ENCODE measurements at places on chromosomes 2 and 18.
A peak's percentile ranks its signal among the peaks of the same experiment; 100 is the strongest.

DNA sequence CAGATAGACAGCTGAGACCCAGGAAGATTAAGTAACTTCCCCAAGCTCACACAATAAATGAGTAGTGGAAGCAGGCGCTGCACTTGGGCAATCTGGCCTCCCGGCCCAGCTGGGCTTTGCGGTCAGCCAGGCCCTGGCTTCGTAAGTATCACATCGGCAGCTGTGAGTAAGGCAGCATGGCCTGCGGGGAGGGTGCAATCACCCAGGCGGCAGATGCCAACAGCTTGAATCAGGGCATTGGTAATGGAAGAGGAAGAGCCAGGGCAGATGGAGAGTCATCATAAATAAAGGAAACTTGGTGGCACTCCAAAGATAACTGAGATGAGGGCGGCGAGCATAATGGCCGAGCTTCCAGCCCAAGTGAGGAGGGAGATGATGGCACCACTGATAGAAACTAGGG lies 217.9 kb upstream of the PID1 start:
- no peak for DNase-seq

GRCh38 chr2:34373586-34374233 lies 774.6 kb upstream of the FAM98A start:
- DNase-seq = no peak

DNA sequence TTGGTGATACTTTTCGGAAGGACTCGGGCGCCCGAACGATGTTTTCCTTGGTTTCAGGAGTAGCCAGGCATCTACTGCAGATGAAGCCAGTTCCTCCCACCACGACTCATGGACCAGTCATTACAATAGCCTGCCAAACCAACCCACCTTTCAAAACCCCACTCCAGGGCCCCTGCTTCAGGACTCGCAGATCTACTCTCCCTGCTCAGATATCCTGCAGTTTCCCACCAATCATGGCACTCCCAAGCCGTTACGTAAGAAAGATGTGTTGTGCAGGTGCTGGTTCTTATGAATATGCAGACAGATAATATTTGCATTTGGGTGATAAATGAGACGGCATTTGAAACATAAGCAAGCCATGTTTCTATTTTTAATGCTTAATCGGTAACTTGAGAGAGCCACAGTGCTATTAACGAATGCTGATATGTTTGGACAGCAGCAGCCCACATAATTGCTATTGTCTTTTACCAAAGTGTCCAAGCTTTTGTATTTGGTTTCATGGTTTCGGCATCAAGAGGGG lies 3.5 kb upstream of the CYS1 start:
- DNase-seq = no peak

GRCh38 chr2:160257743-160258491 lies 57.8 kb upstream of the ITGB6 start:
- no peak for DNase-seq

- peak; percentile 83 for DNase-seq
Measured at GRCh38 chr2:40760071-40760666, 308.3 kb upstream of the SLC8A1 start.

- no peak for DNase-seq
Measured at GRCh38 chr2:200649724-200650123, 63.9 kb downstream of the AOX1 start.

GRCh38 chr2:105867587-105867986 lies 122.9 kb downstream of the NCK2 start:
- DNase-seq = no peak

- no peak for DNase-seq
Measured at GRCh38 chr2:20557635-20558034, 93.3 kb downstream of the HS1BP3 start.

DNA sequence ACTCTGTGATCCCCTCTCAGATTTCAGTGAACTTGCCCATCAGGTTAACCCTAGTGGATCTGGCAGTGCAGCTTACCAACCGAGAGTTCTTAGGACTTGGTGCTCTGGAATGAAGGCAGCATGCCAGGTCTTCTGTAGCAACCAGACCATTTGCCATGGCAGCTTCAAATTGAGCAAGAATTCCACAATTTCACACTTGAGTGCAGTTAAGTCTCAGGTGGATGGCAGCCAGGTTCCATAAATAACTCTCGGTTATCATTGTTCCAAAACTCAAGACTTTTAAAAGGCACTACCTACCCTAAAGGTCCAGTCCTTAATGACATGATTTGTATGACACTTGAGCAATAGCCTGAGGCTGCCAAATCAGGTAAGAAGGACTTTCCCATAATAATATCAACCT lies 48.1 kb downstream of the GALNT3 start:
- no peak for DNase-seq

DNA sequence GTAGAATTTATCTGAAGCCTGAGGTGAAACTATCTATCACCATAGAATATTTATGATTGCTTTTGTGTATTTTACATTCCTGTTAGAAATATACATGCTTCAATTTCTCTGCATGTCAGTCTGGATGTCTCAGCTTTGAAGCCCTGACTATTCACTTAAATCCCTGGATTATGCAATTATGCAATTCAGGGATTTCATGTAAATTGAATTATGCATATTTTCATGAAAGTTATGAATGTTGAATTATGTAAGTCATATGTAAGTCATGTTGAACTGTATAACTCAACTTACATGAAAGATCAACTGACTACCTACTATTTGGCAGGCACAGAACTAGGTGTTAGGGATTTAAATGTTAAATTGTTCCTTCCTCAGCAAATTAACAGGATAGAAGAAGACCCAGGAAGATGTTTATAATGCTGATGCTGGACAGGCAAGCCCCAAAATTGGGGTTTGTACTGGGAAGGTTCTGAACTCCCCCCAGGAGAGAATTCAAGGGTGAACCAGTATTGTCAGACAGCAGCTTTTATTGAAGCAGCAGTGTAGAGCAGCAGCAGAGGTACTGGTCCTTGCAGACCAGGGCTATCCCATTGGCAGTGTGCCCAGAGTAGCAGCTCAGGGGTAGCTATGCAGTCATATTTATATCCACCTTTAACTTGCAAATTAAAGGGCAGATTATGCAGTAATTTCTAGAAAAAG lies 236.5 kb downstream of the ZNF804A start:
- DNase-seq = peak; percentile 24

DNA sequence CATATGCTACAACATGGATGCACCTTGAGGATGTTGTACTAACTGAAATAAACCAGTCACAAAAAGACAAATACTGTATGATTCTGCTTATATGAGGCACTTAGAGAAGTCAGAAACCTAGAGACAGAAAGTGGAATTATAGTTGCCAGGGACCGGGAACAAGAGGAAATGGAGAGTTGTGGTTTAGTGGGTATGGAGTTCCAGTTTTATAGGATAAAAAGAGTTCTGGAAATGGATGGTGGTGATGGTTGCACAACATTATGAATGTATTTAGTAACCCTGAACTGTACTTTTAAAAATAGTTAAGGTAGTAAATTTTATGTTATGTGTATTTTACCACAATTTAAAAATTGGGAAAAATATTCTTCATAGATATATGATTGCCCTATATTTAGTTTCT lies 97.7 kb downstream of the DPP4 start:
- DNase-seq = no peak

DNA sequence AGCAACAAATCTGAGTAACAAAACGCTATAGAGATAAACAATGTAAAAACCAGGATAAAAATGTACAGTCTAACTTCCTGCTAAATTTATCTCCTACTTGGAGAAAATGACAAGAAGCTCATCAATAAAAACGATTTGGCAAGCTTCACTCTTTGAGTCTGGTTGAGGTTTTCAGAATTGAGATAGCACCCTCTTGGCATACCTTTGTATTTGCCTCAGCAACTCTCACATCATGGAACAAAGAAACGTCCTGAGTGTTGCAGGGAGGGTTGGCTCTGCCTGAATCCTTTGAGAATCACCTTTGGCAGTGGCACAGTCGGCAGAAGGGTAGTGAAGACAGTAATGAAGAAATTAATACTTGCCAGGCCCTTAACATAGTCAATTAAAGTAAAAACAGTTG lies 430.6 kb downstream of the GRB14 start:
- no peak for DNase-seq

GRCh38 chr2:109236147-109236546 lies 107.1 kb downstream of the SH3RF3 start:
- DNase-seq = no peak

DNA sequence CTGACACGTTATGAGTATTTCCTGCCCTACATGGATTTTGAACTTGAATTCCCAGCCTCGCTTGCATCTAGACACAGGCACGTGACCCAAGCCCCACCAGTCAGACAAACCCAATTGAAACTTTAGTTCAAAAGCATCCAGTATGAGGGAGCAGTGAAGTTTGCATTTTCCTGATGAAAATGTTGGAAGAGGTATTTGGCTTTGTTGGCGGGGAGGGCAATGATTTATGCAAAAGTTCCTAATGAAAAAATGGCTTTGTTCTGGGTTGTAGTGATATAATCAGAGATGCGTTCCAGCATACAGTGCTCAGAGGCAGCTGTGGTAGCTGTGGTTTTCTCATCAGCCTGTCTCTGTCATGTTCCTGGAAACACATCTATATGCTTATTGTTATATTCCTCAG lies 36.8 kb upstream of the CPS1 start:
- peak; percentile 8 for DNase-seq

DNA sequence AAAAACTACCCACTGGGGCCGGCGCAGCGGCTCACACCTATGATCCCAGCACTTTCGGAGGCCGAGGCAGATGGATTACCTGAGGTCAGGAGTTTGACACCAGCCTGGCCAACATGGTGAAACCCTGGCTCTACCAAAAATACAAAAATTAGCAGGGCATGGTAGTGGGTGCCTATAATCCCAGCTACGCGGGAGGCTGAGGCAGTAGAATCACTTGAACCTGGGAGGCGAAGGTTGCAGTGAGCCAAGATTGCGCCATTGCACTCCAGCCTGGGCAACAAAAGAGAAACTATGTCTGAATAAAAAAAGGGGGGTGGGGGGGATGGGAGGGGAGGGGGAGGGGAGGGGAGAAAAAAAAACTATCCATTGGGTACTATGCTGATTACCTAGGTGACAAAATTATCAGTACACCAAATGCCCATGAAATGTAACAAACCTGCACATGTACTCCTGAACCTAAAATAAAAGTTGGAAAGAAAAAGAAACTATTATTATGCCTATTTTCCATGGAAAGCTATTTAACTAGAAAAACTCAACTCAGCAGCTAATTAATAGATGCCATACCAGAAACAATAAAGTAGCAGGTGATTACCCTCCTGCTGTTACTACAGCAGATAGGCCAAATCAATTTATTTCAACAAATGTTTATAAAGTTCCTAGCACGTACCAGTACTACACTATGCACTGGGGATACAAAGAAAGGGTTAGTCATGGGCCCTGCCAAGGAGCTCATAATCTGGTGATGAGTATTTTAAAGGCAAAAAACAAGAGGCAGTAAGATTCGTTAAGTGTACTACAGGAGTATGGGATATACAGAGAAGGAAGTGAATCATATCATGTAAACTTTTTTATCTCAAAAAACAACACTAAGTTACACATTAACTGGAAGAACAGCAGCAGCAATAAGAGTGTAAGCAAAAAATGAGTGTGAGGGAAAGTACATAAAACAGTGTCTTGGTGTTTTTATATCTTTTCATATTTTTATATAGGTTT lies 112.8 kb upstream of the SLC39A10 start:
- peak; percentile 47 for DNase-seq

DNA sequence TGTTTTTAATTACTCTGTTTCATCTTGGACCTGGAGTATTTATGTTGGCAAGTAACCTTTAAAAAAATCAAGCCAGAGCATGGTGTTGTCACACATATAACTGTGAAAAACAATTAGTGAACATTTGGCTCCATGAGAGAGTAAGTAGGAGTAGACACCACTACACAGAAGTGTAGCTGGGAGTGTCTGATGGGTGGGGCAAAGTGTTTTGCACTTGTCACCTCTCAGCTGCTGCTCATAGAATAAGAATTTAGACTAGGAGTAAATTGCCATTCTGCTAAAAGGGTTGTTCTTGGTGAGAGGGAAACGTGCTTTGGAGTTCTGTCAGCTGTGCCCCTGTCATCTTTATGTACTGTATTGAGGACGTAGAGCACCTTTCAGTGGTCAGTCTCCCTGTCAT lies 114.5 kb downstream of the TTC27 start:
- DNase-seq = no peak

DNA sequence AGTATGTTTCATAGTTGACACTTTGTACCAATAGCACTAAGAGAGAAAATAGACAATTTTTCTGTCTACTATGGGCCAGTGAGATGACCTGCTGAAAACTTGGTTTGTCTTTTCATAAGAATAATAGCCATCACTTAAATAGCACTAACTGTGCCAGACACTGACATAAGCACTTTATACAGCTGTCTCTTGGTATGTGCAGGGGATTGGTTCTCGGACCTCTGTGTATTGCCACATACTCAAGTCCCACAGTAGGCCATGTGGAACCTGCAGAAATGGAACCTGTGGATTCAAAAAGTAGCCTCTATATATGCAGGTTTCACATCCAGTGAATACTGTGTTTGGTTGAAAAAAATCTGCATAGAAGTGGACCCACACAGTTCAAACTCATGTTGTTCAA lies 126.7 kb downstream of the XRCC5 start:
- no peak for DNase-seq

DNA sequence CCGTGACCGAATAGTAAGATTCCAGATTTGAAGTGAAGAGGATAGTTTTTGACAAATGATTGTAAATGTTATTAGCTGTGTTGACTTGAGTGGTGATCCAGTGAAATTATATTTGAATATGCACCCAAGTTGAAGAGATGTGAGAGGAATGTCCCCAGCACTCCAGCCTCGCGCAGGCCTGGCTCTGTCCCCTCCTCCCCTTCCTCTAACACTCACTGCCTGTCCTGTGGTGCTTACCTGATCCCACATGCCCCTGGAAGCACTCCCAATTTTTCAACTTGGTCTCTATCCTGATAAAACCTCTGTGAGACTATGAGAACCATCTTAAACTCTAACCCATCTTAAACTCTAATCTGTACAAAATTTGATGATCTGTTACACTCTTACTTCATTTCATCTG lies 154.7 kb upstream of the LRP1B start:
- no peak for DNase-seq

GRCh38 chr2:130307850-130308249 lies 34.8 kb upstream of the IMP4 start:
- DNase-seq = no peak

DNA sequence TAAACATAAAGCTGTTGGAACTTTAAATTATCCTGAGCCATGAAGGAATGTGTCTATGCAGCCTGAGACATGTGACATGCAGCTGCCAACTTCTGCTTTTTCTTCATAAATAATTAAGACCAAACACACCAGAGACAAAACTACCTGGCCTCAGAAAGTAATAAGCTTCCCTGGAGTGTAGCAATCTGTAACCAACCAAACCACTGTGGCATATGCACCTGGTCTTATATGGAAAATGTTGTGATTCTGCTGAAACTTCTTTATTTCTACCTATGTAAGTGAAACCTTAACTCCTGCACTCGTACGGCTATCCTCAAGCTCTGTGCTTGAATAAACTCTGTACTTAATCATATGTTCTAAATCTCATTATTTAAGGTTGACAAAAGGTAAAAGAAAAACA lies 515.0 kb downstream of the TMEM182 start:
- no peak for DNase-seq
